ENCODE measurements at places on chromosomes 6 and 20. TPM values are rescaled to one million over a fixed set of nuclear protein-coding genes. Genes with fewer than 3 reads are reported as not detected.

NCOA5 gene
- 30.0 TPM for total RNA-seq

MDFI gene
- 36.7 TPM for total RNA-seq

COL11A2 gene
- total RNA-seq, result 0.96 TPM

DDAH2 gene
- total RNA-seq, result 33.3 TPM

CPXM1 gene
- total RNA-seq, result 3.0 TPM

UBD gene
- total RNA-seq, result 8.8 TPM

ZSCAN16 gene
- 9.9 TPM for total RNA-seq

OVOL2 gene
- 16.2 TPM for total RNA-seq

GJA1 gene
- total RNA-seq, result 74.2 TPM

MCCD1 gene
- not detected for total RNA-seq

GPX5 gene
- total RNA-seq, result not detected

ULBP3 gene
- 4.5 TPM for total RNA-seq

BTNL2 gene
- total RNA-seq, result not detected

LRRC73 gene
- 0.57 TPM for total RNA-seq
